ENCODE measurements at places on chromosomes 5 and 9.

DNA sequence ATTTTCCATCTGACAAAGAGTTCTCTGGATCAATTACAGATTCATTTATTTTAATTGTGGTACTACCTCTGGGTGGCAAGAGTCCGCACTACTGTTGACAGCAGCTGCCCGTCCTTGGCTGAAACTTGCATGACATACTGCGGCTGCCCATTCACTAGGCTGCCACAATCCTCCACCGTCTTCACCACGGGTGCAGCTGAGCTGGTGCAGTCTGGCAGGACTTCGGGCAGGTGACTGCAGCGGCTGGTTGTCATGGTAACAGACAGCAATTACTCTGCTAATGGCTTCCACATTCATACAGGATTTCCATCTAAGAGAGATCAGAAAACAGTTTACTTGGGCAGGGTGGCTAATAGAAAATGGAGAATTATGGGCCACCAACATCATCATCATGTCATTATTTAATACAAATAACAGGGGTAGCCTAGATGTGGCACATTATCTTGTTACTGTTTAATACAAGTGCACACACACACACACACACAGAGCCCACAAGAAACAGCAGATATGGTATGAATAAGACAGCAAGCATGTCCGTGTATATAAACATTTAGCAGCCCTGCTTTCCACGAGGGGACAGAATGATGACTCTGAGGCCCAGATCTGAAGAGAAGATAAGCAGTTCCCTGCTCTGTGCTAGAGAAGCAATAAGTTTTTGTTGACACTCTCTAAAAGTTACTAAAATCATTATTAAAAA is 112.3 kb downstream of the MARCHF3 start:
- DNase-seq, result no peak

- DNase-seq, result no peak
Observed at GRCh38 chr5:158699298-158699880, 400.3 kb downstream of the EBF1 start.

DNA sequence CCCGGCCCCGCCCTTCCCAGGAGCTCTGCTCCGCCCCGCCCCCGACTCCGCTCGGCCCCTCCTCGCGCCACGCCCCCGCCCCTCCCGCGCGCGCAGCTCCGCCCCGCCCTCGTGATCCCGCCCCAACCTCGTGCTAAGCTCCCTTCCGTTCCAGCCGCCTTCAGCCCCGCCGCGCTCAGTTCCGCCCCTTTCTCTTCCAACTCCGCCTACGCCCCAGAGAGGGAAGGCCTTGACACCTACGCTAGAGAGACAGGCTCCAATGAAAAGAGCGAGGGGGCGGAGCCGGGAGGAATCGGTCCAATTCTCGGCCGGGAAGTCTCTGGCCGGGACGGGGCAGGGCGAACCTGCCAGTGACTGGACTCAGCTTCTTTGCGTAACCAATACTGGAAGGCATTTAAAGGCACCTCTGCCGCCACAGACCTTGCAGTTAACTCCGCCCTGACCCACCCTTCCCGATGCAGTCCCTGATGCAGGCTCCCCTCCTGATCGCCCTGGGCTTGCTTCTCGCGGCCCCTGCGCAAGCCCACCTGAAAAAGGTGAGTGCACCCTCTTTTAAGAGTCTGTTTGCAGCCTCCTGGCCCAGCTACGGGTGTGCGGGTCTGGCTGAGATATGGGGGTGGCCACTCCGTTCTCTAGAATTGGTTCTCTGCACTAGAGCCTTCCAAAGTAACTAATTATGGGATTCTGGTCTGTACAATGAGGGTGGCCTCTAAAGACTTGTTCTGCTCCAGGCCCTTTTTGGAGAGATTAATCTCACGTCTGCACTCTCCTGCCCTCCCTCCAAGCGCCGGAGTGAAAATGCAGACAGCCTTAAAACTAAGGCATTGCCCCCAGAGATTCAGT is at the start of gene GM2A:
Gene GM2A, plus strand, starts transcription at position 424 of the 843 bp plus-strand sequence. Its CDS starts 32 bp downstream, at position 456.
- DNase-seq, result peak; percentile 85

- no peak for DNase-seq
Observed at GRCh38 chr9:107155244-107155817, 127.7 kb upstream of the RAD23B start.

DNA sequence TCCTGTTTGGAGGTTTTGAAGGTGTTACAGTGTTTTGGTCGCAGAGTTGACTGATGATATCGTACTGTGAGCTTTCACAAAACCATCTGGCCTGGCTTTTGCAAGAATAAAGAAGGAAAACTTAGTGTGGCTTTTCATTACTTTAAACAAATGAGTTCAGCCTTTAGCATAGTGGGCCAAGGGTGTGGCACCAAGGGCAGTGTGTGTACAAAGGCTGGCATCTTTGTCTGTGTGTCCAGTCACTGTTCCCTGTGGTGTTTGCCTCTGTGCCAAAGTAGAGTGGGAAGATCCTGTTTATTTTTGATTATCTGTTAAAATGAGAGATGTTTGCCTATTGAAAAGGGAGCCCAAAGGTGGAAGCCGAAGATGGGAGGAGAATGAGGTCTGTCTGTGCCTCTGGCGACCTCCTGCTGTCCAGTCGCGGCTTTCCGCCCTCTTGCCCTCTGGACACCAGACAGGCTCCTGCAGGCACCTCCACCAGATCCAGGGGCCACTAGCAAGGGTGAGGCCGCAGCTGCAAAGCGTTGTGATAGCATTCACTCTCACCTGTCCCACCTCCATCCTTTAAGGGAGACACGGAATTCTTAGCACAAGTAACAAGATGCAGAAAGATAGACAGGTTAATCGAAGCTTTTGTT is 113.7 kb downstream of the TRIO start:
- DNase-seq, result no peak
